ENCODE measurements at places on chromosomes 4 and X.

- DNase-seq, result no peak
These were observed 1.7 kb upstream of the PPP2R2C start for GRCh38 chr4:6474053-6474568.

DNA sequence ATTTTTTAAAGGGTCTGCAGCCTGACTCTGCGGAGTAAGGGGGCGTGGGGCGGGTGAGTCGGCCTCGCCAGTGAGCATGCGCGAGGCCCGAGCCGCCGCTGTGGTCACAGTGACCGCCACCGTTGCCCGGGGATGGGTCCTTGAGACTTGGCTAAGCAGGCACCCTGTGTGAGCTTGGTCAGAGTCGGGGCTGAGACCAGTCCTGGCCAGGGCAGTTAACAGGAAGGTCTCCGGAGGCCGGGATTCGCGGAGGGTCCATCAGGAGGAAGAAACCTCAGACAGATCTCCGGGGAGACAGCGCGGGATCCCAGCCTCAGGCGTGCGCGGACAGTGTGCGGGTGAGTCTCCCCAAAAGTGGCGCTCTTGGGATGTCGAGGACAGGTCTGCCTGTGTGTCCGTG, 1384.4 kb upstream of the PCDH10 start:
- DNase-seq, result no peak

- no peak for DNase-seq
These were observed 31.1 kb downstream of the CEP44 start for GRCh38 chr4:174314770-174315169.

- no peak for DNase-seq
These were observed 62.1 kb upstream of the EXOC1L start for GRCh38 chr4:55757356-55757952.

DNA sequence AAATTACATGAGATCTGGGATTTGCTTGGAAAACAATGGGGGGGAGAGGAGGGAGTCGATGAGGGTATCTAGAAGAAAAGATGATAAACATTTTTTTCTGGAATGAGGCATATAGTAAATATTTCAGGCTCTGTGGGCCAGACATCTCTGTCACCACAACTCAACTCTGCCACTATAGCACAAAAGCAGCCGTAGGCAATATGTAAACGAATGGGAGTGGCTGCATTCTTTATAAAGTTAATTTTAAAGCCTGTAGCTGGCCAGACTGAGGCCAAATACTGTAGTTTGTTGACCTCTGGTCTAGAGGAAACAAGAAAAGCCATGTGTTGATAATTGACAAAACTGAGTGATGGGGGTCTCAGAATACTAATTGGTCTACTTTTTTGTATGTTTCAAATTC, 14.1 kb upstream of the TCEANC start:
- no peak for DNase-seq

DNA sequence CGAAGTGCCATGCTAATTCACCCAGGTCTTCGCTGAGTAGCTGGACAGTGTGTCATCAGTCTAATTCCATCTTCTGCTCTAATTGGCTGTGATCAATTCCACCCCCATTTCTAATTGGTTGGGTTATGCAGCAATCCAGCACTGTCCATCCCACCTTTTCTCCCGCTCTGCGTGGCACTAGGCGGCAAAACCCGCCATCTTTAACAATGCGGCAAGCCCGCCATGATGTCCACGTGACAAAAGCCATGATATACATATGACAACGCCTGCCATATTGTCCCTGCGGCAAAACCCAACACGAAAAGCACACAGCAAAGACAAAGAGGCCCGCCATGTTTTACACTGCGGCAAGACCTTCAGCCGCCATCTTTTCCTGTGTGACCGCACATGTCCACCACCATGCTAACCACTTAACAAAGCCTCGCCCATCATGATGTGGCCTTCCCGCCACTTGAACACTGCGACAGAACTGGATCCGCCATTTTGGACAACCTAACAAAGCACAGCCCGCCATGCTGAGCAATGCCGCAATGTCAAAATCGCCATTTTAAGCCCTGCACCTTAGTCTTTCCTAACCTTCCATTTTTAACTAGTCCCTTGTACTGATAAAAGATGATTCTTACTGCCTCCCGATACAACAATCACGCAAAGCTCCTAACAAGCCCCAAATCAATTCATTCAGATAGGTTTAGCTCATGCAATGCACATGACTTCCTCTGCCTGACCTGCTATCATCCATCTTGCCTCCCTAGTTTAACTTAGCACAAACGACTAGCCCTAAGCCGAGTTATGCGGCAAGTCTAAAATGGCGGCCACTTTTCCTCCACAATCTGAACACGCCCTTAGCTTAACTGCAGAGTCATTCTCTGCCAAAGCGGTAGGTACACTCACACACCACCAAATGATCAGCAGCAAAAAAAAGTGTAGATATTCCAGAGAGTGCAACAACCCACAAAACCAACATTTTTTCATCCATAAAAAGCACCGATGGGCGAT, 288.3 kb downstream of the CHIC1 start:
- no peak for DNase-seq

DNA sequence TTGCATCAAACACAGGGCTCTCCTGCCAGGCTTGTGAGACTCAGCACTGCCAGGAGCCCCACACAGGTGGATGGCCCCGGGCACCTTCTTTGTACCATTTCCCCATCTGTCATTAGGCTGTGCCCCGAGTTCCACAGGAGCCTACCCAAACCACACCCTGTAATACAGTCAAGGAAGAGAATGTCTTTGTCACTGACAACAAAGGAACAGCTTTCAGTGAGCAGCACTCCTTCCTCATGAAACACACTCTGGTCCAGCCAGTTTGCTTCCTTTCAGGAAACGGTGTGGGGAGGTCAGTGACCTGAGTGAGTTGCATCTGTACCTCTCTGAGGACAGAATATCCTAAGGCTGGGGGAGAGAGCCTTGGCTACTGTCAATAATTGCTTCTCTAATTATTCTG, 53.7 kb downstream of the LNX1 start:
- DNase-seq, result no peak

DNA sequence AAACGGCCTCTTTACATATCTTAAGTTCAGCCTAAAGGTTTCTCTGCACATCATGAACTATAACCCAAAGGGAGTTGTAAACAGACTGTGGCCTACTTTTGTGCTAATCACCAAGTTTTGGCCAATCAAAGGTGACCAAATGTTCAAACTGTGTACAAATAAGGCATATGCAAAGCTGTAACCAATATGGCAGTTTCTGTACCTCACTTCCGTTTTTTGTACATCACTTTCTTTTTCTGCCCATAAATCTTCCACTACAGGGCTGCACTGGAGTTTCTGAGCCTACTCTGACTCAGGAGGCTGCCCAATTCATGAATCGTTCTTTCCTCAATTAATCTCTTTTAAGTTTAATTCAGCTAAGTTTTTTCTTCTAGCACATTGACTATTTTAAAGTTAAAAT, 318.7 kb downstream of the SLC7A11 start:
- no peak for DNase-seq

- DNase-seq, result no peak
These were observed 128.5 kb downstream of the ZNF330 start for GRCh38 chr4:141349236-141349635.

All from tibial artery (tissue), 4 donors.